ENCODE measurements at places on chromosomes 2 and 18.
A peak's percentile ranks its signal among the peaks of the same experiment; 100 is the strongest.

DNA sequence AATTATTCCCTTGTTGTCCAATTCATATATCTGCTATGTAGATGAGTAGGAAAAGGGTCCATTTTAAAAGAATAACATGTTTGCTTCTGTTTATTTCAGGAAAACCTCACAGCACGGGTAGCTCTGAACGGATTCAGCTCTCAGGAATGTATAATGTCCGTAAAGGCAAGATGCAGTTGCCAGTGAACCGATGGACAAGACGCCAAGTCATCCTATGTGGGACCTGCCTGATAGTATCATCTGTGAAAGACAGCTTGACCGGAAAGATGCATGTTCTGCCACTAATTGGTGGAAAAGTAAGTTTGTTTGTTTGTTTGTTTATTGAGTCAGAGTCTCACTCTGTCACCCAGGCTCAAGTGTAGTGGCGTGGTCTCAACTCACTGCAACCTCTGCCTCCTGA is 114.6 kb downstream of the PHLPP1 start:
- DNase-seq = peak; percentile 83

GRCh38 chr18:45761512-45762114 is 37.6 kb downstream of the SLC14A1 start:
- DNase-seq = no peak

GRCh38 chr2:191486584-191487320 is 191.2 kb upstream of the NABP1 start:
- peak; percentile 99 for DNase-seq

- DNase-seq = no peak
Observed at GRCh38 chr2:157259386-157259785, 1.9 kb downstream of the GALNT5 start.

DNA sequence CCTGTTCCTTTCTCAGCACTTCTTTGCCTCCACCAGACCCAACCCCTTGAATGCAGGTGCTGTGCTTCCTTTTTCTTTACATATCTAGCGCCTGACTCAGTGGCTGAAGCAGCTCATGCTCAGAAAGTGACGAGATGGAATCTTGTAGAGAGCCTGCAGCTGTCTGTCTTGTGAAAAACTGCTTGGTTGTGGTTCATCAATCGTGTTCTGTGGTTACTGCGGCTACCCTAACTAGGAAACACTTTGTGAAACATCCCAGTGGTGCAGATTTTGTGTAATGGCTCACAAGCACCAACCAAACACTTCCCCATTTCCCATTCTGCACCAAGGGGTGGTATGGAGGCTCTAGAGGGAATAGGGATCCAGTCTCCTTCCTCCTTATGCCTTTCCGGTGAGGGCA is 307.2 kb upstream of the MMADHC start:
- peak; percentile 78 for DNase-seq

GRCh38 chr2:61694312-61695274 is 156.4 kb upstream of the XPO1 start:
- DNase-seq = peak; percentile 79

- DNase-seq = peak; percentile 33
Observed at GRCh38 chr2:165898381-165898780, 55.2 kb downstream of the TTC21B start.

DNA sequence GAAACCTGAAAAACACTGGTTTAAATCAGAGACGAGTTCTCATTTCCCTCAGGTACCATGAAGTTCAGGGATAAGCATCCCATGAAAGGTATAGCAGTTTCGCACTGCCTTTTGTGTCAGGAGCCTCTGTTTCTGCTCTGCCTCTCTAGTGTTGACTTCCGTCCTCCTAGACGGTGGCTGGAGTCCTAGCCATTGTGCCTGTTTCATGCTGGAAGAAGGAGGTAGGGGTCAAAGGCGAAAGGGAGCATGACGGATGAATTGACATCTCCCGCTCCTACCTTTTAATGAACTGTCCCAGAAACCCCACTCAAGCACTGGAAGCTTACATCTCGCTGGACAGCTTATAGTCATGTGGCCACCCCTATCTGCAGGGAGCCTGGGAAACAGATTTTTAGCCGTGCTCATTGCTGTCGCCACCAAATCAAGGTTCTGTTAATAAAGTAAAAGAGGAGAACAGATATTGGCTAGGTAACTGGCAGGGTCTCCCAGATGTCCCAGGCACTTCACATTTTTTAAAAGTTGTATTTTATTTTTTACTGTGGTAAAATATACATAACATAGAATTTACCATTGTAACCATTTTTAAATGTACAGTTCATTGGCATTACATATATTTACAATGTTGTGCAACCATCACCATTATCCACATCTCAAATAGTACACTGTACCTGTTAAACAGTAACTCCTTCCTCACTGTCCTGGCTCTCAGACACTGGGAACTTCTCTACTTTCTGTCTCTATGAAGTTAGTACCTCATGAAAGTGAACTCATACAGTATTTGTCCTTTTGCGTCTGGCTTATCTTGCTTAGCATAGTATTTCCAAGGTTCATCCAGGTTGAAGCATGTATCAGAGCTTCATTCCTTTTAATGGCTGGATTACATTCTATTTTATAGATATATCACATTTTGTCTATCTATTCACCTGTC is 55.0 kb upstream of the CTLA4 start:
- DNase-seq = no peak

GRCh38 chr2:146108993-146109392 is 1589.1 kb upstream of the ZEB2 start:
- no peak for DNase-seq

DNA sequence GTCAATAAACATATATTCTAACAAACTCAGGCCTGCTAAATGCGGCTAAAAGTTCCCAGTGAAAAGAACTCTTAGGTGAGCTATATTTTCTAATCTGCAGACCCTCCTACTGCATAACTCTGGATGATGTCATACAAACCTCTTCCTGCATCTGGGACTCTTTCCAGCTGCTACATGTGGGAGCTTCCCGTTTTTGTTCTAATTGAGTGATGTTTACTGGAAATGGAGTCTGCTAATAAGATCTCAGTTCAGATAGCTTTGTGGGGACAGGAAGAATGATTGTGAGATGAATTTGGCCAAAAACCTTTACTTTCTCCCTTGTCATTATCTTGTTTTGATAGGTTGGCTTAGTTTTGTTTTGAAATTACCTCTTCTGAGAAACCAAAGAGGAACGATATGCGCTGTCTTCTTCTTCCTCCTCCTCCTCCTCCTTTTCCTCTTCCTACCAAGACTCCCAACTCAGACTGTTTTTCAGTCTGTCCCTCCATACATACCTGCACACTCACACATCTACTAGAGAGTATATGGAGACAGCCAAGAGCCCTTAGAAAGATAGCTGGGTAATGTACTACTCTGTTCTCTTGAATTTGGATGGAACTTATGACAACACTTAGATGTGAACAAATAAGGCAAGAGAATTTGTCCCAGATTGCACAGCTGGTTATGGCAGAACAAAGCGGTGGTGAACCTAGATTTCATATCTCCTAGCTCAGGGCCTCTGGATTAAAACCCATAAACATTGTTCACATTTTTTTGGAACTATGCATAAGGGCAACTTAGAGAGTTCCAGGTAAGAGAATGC is 39.8 kb upstream of the AAK1 start:
- peak; percentile 75 for DNase-seq

DNA sequence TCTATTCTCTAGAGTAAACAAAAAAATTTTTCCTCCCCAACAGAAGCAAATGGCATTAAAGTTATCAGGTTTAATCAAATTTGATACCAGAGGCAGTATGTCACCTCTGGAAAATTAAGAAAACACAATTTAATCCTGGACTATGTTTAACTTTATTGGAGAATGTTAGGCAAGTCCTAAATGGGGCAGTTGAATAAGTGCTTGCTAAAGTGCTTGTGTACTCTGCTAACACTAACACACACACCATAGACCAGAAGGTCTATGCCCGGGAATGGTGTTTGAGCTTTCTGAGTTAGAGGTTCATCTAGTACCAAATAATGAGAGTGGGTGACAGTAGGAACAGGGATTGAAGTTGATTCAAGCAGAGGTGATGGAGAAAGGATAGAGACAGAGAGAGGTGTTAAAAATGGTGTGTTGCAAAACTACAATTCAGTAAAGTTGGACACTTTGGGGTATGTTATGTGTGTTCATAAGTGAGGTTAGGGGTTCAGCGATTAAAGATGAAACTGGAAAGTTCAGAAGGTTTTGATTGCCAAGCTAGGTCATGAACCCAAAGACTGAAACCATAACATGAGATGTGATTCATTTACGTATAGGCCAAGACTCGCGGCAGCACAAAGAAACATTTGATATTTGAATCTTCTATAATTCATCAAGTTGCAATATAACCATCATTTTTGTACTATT is 40.5 kb upstream of the PEX13 start:
- DNase-seq = no peak

GRCh38 chr18:37483221-37483971 is 82.2 kb downstream of the CELF4 start:
- DNase-seq = peak; percentile 42

GRCh38 chr18:22223254-22223964 is 54.0 kb downstream of the GATA6 start:
- peak; percentile 85 for DNase-seq

- no peak for DNase-seq
Observed at GRCh38 chr2:149832324-149832723, 244.7 kb upstream of the MMADHC start.

- no peak for DNase-seq
Observed at GRCh38 chr2:98188351-98189046, 101.5 kb downstream of the VWA3B start.

DNA sequence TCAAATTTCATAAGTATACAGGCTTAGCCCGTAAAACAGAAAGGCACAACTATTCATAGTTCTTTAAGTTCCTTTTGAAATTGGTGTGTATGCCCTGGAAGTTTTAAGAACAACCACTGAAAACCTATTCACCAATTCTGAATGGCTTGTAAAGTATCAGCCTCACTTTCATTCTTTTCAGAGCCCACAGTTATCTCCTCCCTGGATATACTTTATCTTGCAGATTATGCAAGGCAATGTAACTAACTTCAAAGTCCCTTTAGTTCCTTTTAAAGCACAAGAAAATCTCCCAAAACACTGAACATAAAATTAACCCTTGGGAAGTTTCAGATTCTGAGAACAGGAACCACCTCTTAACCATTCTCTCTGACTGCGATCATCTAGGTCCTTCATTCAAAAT is 1.1 kb downstream of the STRN start:
- DNase-seq = peak; percentile 24

- no peak for DNase-seq
Observed at GRCh38 chr2:194867328-194867727, 789.7 kb upstream of the SLC39A10 start.

GRCh38 chr2:39377226-39377939 is 59.7 kb downstream of the MAP4K3 start:
- peak; percentile 43 for DNase-seq

DNA sequence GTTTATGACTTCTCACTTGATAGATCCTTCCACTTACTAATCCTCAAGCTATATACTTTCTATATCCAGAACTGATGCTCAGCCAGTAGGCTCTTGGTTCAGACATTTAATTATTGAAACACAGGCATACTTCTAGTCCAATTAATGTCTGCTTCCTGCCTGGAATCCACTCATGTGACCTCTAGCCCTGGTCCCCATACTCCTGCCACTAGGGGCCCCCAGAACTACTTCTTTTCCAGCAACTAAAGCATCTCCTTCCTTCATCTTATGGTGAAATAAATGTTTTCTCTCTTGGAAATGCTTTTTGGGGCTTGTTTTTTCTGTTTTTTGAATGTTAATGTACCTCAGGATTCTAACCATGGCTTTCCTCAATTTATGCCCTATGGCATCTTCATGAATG is 527.6 kb downstream of the SATB2 start:
- DNase-seq = no peak

DNA sequence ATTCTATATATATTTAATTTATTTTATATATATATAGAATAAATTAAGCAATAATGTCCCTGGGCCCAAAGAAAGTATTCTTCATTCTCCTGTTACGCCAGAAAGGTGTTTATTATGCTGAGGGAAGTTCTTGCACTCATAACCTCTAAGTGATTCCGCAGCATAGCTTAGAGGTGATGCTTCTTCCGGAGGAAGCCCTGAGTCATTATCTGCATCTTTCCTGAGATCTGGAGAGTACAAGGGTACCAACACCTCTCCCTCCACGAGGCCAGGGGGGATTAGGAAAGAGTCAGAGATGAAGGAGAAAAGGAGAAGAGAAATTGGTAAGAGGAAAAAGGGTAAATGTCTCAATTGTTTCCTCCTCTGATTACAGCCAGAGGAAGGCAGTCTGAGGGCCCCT is 43.1 kb upstream of the RTN4 start:
- peak; percentile 86 for DNase-seq

DNA sequence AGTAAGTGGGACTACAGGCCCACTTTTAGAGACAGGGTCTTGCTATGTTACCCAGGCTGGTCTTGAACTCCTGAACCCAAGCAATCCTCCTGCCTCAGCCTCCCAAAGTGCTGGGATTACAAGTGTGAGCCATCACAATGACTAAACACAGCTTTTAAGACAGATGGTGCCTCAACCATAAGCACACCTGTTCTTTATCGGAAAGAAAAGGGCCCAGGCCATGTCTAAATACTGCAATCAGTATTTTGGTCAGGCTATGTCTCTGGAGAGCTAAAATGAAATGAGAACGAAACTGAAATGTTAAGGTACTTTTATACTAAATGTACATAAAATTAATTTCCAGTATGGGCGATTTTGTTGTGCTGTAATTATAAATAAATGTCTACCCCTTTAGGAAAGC is 69.5 kb upstream of the SPTBN1 start:
- DNase-seq = no peak

DNA sequence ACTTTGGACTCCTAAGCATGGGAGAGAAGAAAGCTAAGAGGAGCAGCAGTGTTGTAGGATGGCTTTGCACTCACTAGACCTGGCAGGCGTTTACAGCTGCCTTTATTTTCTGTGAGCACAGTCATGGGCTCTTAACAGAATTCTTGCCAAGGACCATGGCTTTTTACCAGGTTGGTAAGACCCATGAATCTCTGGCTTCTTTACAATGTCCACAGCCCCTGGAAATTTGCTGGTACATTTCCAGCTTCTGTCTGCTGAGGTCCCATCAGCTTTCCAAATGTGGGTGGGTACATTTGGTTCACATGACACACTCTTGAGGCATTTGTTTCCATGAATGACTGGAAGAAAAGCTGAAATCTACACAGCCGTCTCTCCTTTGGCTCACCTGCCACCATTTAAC is 162.7 kb downstream of the PPP1R1C start:
- no peak for DNase-seq

DNA sequence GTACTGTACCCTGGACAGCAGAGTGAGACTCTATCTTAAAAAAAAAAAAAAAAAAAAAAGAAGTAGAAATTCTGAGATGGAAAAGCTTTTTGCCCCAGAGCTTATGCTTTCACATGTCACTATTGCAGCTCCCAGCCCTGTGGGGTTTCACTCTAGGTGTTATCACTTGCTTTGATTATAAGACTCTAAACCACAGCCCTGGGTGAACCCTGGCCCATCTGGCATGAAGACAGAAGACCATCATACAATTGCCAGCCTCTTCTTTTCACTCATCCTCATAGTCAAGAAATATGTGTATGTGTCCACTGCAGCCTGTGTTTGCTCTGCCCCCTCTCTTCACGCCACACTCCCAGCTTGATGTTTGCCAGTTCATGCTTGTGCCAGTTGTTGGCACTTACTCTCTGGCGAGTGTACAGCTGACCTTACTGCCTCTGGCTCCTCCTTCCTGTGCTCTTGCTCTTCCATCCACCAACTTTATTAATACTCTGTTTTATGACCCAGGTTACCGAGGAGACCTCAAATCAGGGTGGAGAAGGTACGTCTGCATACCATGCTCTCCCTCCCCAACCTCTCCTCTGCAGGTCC is 136.7 kb upstream of the NCK2 start:
- no peak for DNase-seq

Data from mesenchymal stem cell (in vitro differentiated cells and primary cell).